ENCODE measurements at places on chromosomes 3 and 15. TPM values are rescaled to one million over a fixed set of nuclear protein-coding genes. Genes with fewer than 3 reads are reported as not detected.

DNA sequence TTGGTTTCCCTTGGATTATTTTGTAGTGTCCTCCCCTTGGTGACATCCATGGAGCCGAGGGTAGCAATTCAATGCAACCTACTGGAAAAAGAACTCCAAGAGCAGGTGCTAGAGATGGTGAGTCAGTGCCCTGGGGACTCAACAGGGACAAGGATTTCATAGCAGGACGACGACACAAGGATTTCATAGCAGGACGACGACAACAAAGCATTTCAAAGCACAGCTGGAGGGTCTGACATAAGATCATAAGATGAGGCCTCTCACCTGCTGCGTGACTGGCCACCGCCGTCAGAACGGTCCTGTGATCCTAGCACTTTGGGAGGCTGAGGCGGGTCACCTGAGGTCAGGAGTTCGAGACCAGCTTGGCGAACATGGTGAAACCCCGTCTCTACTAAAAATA lies 22.5 kb downstream of the NRROS start:
- DNase-seq, result no peak

DNA sequence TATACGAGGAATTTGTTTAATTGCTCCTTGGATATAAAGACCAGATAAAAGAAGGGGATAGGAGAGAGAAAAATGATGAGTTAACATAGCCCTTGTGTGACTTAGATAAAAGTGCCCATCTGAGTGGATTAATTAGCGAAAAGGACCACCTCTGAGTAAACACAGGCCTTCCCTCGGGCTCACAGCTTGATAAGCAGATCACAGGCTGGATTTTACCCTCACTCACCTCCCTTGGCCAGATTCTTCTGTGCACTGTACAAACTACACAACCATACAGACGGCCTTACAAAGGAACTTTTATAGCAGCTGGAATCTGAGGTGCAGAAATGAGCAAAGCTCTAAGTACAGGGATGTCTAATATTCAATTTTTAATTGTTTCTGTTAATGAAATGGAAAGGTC lies 112.4 kb upstream of the STT3B start:
- no peak for DNase-seq

DNA sequence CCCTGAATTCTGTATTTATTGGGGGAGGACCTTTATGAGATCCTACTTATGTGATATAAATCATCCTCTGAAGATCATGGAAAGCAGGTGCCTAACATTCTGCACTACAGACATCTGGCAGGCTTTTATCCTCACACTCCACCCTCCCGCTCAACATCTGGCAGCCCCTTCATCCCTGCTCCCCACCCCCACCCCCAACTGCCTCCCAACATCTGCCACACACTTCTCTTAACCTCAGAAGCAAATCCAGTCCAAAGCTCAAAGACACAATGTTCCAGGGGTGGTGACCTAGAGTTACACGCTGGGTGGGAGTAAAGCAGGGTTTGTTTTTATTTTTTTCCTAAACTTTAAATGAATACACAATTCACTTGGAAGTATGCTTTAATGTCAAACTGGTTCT lies 184.5 kb upstream of the ATP11B start:
- no peak for DNase-seq

DNA sequence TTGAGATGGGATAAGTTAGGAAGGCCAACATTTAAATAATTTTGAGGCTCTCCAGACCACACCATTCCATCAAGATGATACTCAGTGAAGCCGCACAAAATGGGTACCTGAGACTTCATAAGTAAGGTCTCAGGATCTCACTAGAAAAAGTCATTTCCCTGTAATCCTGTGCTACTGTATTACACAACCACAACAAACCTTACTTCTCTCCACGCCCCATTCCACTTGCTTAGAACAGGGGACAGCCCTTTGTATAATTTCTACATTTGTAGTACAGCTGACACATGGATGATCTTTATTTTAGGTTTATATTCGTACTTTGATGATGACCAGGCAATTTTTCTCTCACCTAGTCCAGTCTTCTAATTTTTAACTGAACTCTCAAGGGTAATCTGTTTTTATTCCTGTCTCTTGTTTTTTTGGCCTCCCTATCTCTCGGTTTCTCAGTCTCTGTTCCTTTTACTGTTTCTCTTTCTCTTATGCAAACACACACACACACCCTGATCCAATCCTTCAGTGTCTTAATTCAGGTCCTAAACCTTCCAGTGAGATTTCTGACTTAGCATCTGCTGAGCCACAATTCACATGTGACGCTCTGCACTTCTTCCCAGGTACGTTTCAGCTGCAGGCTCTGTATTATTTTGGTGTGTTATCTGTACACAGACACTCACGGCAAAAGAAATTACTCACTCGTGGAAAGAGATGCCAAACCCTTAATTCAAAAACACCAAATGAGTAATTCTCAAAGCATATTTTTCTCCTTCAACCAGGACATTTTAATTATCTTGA lies 223.2 kb upstream of the THBS1 start:
- peak; percentile 40 for DNase-seq

GRCh38 chr3:176796371-176796770 lies 400.9 kb downstream of the TBL1XR1 start:
- peak; percentile 5 for DNase-seq

DNA sequence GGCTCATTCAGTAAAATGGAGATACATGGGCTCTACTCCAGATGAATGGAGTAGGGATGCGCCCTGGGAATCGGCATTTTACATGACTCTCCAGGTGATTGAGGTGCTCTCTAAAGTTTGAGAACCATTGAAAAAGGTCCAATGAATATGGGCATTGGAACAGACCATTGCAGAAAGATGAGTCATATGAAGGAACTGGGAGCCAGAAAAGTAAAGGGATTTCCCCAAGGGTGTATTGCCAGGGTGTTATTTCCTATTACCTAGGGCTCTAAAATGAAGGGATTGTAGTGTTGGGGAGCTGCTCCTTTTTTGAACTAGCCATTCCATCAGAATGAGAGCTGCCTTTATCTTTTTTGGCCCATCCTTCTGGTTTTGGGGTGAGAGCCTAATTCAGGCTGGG lies 21.7 kb downstream of the CLDN11 start:
- DNase-seq, result no peak

- no peak for DNase-seq
These were observed 25.4 kb downstream of the SEC61A1 start for GRCh38 chr3:128077665-128078064.

DNA sequence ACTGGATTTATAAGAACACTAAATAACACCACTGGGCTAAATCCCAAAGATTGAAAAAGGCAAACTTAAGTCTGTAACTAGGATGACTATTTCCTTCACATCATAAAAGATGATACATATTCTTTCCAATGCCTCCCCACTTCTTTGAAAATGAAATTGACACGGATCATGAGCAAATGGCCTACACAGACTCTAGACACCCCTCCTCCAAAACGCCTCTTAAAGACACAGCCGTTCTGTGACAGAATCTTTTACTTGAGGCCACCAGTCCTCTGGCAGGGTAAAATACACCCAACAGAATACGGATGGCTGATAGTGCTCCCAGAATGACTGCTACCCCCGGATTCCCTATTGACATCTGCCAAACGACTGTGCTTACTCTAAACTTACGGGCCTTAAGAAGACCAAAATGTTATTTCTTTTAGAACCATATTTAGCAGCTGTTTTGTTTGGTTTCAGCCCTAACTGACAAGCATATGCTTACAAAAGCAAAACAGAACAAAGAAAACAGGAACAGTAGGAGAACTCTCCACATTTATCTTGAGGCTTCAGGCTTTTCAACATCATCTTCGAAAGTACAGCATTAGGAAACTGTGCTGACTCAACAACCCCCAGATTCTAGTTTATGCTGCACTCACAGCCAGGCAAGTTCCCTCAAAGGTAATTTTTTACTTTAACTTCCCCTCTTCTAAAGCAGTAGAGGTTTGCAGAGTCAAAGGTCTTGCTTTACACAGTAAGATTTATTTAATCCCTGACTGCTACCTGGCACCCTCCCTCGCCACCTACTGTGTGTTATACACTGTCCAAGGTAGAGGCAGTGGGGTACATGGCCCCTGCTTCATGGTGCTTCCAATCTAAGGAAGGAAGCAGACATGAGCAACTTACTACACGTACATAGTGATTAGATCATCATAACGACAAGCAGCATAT lies 84.3 kb downstream of the TNIK start:
- DNase-seq, result no peak

DNA sequence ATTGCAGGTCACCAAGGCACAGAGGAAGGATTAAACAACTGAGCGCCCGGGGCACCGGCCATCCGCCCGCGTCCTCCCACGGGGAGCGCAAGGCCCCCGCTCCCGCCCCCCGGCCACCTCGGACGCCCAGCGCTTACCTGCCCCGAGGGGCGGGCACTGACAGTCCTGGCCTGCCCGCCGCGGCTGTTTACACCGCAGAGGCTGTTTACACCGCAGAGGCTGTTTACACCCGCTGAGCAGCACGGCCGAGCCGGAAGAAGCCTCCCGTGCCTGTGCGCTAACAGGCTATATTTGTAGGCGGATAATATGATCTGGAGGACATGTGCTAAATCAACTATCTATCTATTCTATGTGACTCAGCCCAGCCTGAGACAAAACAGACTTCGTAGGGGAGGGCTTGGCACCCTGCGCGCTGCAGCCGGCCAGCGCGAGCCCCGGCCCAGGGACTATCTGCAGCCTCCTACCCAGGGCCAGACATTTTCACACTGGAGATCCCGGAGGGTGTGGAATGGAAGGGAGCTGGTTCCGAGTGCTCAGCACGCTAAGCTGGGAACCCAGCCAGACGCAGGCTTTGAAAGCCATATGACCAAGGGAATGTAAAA lies at the start of gene LRRC2:
TSS of gene LRRC2 (minus strand) at position 263 of the 602 bp plus-strand sequence. CDS start 14,711 bp downstream, outside the sequence.
- DNase-seq, result peak; percentile 15

DNA sequence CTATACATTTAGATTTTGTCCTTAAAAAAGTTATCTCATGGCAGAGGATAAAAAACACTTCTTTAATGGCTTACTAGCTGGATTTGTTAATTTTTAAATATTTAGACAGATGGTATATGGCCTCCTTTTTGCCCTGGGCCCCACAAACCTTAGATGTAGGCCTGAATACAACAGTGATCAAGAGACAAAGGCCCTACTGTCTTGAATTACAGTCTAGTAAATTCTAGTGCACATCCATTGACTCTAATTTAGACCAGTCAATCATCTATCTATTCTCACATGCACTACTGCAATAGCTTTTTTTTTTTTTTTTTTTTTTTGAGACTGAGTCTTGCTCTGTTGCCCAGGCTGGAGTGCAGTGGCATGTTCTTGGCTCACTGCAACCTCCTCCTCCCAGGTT lies 452.8 kb downstream of the FHIT start:
- DNase-seq, result no peak

DNA sequence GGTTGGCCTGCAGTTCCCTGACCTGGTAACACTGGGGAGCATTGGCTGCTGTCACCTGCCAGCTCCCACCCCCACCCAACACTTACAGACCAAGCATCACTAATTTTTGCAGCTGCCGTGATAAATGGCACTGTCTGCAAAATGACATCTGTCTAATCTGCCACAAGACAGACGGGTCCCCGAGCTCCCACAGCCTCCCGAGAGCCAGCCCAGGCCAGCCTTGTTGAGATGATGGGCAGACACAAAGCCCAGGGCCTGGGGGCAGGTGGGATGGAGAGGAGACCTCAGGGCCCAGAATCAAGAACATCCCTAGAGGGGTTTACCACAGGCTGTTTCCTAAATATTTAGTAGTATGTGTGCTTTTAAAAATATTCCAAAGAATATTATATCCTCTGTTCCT lies 203.4 kb downstream of the TBC1D2B start:
- no peak for DNase-seq

DNA sequence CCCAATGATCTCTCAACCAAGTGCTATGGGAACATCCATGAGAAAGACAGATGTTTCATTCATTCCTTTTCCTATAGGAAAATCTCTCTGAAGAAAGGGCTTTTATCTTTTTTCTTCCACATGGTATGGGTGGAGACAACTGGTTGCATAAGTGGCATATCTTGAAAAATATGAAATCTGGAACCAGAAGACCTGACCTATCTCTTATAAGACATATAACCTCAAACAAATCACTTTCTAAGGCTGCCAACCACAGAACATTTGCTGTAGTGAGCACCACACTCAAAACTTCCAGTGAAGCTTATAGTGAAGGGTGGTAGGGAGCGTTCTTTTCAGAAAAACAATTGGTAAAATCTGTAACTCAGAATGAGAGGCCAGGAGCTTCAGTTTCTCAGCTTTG lies 58.5 kb downstream of the SHQ1 start:
- no peak for DNase-seq

DNA sequence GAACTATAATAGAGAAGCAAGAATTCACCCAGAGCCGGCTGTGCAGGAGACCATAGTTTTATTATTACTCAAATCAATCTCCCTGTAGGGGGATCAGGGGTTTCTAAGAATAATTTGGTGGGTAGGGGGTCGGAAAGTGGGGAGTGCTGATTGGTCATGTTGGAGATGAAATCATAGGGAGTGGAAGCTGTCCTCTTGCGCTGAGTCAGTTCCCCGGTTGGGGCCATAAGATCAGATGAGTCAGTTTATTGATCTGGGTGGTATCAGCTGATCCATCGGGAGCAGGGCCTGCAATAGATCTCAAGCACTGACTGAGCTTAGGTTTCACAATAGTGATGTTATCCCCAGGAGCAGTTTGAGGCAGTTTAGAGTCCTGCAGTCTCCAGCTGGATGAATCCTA lies 97.0 kb upstream of the SNRPN start:
- DNase-seq, result no peak

The ARRDC4 gene
- polyA plus RNA-seq, result 67.4 TPM

The ERICH6 gene
- polyA plus RNA-seq, result not detected

The MPI gene
- 73.9 TPM for polyA plus RNA-seq

The GOLGA8S gene
- 0.01 TPM for polyA plus RNA-seq

The DAZL gene
- polyA plus RNA-seq, result not detected

The CLDN16 gene
- not detected for polyA plus RNA-seq

The PDCD7 gene
- polyA plus RNA-seq, result 11.8 TPM

The CACNA1D gene
- 0.18 TPM for polyA plus RNA-seq

The RBP2 gene
- polyA plus RNA-seq, result not detected

The CLDN1 gene
- 1.7 TPM for polyA plus RNA-seq

The TRH gene
- not detected for polyA plus RNA-seq

The POLQ gene
- polyA plus RNA-seq, result 1.0 TPM
